ENCODE measurements at places on chromosomes 1 and 21. TPM values are rescaled to one million over a fixed set of nuclear protein-coding genes. Genes with fewer than 3 reads are reported as not detected.

The OPTC gene
- not detected for total RNA-seq

The INKA2 gene
- 7.5 TPM for total RNA-seq

The CCDC27 gene
- total RNA-seq, result not detected

- no peaks in the 10 kb centered on the region for H3K27me3 ChIP-seq
- H3K4me1 ChIP-seq, result no peaks in the 10 kb centered on the region
- no peaks in the 10 kb centered on the region for H3K36me3 ChIP-seq
- DNase-seq, result no peak
- H3K27ac ChIP-seq, result no peak overlapping the region
These were observed 1.8 kb downstream of the RD3 start for GRCh38 chr1:211490038-211490678.

- no peak for DNase-seq
- H3K27me3 ChIP-seq, result no peaks in the 10 kb centered on the region
- no peaks in the 10 kb centered on the region for H3K36me3 ChIP-seq
- no peaks in the 10 kb centered on the region for H3K4me1 ChIP-seq
- no peak overlapping the region for H3K4me3 ChIP-seq
- H3K27ac ChIP-seq, result no peak overlapping the region
These were observed 30.5 kb downstream of the ZBTB8OS start for GRCh38 chr1:32619701-32620485.

- H3K4me1 ChIP-seq, result peaks cover 6% of the 10 kb centered on the region
- H3K36me3 ChIP-seq, result peaks cover 18% of the 10 kb centered on the region
- no peaks in the 10 kb centered on the region for H3K27me3 ChIP-seq
- no peak overlapping the region for H3K27ac ChIP-seq
These were observed 13.2 kb downstream of the SETD4 start for GRCh38 chr21:36047139-36047538.

DNA sequence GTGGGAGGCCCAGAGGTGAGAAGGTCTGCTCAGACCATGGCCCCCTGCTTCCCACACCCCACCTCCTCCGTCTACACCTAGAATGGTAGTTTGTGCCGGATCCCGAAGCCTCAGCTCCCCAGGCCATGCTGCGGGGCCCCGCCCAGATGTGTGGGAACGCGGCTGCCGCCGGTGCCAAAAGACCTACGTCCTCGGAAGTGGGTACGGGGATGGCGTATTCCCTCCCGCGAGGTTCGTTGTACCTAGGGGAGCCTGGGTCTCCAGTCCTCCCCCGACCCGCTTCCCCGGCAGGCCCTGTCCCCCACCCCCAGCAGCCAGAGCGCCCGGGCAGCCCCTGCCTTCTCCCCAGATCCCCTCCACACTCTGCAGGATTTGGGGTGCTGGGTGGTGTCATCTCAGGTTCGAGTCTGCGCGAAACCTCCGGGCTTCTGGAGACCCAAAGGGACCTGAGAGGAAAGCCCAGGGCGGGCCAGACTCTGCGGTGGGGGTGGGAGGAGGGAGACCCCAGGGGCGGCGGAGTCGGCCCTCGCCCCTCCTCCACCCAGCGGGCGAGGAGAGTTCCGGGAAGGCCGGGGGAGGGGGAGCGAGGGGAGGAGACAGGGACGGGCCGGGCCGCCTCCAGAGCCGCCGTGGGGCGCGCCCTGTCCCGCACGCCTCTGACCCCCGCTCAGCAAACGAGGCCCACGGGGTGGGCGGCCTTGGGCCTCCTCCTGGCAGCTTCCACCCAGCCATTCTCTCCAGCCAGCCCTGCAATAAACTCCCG lies 6.2 kb upstream of the PRDM16 start:
- no peak overlapping the region for H3K4me3 ChIP-seq
- no peaks in the 10 kb centered on the region for H3K36me3 ChIP-seq
- no peak overlapping the region for H3K27ac ChIP-seq
- no peaks in the 10 kb centered on the region for H3K27me3 ChIP-seq

GRCh38 chr1:181117648-181118449 lies 29.3 kb downstream of the IER5 start:
- no peak overlapping the region for H3K4me3 ChIP-seq
- no peaks in the 10 kb centered on the region for H3K36me3 ChIP-seq
- H3K27me3 ChIP-seq, result no peaks in the 10 kb centered on the region
- peak overlapping the region; percentile 74 for H3K27ac ChIP-seq
- peak; percentile 91 for DNase-seq
- H3K4me1 ChIP-seq, result peaks cover 17% of the 10 kb centered on the region

DNA sequence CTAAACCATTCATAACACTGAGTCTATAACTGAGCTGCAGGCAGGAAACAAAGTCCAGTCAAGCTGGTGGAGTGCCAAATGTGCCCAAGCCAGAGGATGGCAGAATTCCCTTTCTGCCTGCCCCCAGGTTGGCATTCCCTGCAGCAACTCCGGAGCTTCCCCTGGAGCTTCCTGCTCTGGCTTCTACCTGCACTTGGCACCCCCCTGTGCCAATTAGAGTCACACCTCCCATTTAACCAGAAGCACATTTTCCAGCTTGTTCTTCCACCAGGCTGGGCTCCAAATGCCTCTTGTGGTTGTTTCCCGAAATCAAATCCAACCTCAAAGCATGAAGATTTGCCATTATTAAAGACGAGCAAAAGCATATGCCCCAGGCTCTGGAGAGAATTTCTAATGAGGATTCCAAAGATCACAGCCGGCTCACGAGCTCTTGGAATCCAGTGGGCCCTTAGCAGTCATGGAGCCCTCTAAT lies 294.5 kb downstream of the RRAGC start:
- no peaks in the 10 kb centered on the region for H3K27me3 ChIP-seq
- DNase-seq, result no peak
- peaks cover 6% of the 10 kb centered on the region for H3K4me1 ChIP-seq

- H3K27ac ChIP-seq, result peak overlapping the region; percentile 85
- no peak for DNase-seq
- peaks cover 17% of the 10 kb centered on the region for H3K4me1 ChIP-seq
- peaks cover under 1% of the 10 kb centered on the region for H3K36me3 ChIP-seq
- H3K4me3 ChIP-seq, result peak overlapping the region; percentile 53
- no peaks in the 10 kb centered on the region for H3K27me3 ChIP-seq
These were observed 413 bp downstream of the EFCAB7 start for GRCh38 chr1:63523738-63524137.
